ENCODE measurements at places on chromosomes 2 and 18.
A peak's percentile ranks its signal among the peaks of the same experiment; 100 is the strongest.

DNA sequence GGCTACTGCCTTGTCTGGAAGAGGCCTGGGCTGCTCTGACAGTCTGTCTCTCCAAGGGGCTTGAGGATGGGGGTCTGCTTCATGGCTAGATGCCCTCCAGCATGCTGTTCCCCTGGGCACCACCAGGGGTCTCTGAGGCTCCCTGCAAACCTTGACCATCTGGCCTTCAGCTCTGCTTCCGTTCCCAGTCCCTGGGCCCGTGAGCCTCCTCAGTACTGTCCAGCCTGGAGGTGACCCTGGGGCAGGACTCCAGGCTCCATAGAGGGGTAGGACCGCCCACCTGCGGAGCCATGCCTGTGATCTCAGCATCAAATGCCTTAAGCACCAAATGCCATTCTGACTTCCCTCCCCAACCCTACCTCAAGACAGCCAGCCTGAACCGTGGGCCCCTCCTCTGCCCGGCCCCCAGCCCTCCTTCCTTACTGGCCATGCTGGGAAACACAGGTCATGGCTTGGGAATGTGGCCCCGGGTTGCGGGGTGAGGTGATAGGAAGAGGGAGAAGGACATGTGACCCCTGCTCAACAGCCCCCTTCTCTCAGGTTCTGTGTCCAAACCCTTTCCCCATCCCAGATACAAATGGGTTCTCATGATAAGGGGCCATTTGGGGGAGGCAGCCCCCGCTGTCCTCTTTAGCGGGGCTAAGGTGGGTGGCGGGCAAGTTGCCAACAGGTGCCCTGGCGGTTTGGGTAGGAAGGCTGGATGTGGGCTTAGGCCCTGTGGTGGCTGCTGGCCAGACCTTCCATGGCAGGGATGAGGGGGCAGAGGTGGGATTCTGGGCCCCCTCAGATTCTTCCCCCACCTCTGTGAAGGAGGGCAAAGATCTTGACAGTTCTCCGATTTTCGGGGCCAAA, 25.0 kb downstream of the SPEG start:
- peak; percentile 58 for DNase-seq

DNA sequence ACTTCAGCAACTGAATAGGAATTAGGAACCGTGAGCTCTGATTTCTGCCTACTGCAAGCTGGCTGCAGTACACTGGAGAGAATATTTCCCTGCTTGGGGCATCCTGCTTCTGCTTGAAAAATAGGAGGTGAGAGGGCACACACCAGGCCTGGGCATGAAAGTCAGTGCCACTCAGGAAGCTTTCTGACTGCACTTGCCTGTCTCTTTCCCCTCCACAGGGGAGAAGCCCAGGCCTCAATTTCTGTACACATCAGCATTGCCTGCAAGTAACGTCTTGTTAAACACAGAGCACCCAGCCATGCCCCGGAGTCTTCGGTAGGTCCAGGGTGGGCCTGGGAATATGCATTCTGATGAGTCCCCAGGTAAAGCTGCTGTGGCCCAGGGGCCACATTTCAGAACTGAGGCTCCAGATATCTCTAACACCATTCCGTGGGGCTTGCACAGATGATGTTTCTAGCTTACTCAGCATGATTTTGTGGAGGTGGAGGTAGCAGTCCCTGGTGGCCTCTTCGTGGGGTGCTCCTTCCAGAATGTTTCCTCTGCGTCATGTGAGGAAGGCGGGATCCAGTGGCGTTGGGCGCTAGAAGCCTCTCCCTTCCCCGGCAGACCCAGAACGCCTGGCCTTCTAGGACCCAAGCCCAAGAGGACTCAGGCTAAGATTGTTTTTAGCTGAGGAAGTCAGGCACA, 114.1 kb downstream of the ZBTB7C start:
- no peak for DNase-seq

DNA sequence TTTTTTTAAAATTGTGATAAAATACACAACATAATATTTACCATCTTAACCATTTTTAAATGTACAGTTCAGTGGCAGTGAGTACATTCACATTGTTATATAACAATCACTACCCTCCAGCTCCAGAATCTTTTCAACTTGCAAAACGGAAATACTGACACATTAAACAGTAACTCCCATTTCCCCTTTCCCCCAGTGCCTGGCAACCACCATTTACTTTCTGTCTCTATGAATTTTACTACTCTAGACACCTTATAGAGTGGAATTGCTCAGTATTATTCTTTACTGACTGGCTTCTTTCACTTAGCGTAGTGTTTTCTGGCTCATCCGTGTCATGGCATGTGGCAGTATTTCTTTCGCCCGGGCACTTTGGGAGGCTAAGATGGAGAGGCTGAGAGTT, 32.6 kb downstream of the FASTKD2 start:
- DNase-seq: no peak

GRCh38 chr2:70529610-70530009, 24.0 kb downstream of the TGFA start:
- no peak for DNase-seq

DNA sequence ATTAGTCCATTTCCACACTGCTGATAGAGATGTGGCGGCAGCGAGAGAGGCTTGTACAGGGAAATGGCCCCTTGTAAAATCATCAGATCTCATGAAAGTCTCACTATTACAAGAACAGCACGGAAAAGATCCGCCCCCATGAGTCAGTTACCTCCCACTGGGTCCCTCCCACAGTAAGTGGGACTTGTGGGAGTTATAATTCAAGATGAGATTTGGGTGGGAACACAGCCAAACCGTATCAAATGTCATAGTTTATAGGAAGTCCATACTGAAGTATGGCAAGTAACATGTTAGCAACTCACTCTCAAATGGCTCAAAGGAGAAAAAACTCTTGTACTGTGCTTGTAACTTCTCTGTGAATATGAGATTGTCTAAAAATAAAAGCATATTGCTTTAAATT, 56.1 kb downstream of the FARP2 start:
- peak; percentile 95 for DNase-seq

- DNase-seq: no peak
Observed at GRCh38 chr2:128558441-128558840, 239.8 kb upstream of the HS6ST1 start.

GRCh38 chr2:110675679-110676078, 2.2 kb downstream of the BUB1 start:
- no peak for DNase-seq

- peak; percentile 87 for DNase-seq
Observed at GRCh38 chr2:216066230-216066629, 15.4 kb downstream of the PECR start.

DNA sequence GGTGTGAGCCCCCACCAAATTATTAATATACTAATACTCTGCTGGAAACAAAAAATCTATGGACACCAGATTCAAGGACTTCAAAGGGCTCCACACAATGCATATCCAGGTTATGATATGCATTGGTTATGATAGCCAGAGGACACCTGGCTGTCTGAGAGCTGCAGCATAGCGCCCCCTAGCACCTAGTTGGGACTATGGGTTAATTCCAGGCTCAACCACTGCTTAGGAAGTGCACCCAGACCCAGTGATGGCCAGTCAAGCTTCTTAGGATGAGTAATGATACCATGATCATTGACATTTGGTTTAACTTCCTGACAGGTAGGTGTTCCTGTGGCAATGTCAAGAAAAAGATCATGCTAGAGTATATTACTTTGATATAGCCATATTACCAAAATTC, 3.8 kb upstream of the FRZB start:
- DNase-seq: no peak
